ENCODE measurements at places on chromosomes 3 and 15.

DNA sequence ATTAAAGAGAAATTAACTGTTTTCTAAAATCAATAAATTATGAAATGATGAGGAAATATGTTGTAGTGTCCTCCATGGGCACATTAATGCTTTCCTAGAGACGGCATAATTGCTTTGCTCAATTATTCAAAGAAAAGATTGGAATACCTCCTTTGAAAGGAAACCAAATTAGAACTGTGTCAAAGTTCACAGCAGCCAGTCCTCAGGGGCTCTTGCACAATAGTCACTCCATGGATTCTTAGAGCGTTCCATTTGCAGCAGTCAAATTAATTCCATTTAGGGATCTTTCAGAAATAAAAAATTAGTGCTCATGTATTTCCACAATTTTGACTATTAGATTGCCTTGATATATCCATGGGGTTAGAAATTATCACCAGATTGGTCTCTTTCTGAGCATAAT lies 841.6 kb upstream of the DPPA4 start:
- DNase-seq, result no peak

GRCh38 chr3:39101022-39101689 lies 6.3 kb downstream of the GORASP1 start:
- no peak for DNase-seq

DNA sequence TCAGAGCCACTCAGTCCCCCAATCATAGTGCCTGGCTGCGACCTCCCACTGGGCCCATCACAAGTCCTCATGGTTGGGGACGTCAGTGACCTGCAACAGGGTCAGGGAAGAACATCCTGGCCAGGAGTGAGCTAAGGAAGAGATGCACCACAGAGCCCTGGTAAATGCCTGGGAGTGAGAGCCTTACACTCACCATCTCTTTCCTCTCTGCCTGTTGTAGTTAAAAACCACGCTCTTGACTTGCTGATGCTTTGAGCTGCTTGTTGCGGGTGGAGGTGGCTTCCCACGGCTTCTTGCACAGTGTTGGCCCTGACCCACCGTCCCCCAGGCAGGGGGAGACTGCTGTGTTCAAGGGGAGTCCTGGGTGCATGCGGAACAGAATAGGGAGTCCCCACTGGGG lies 91.1 kb upstream of the RGMA start:
- DNase-seq, result no peak

- DNase-seq, result no peak
Measured at GRCh38 chr15:39031596-39031995, 467.0 kb upstream of the RASGRP1 start.

DNA sequence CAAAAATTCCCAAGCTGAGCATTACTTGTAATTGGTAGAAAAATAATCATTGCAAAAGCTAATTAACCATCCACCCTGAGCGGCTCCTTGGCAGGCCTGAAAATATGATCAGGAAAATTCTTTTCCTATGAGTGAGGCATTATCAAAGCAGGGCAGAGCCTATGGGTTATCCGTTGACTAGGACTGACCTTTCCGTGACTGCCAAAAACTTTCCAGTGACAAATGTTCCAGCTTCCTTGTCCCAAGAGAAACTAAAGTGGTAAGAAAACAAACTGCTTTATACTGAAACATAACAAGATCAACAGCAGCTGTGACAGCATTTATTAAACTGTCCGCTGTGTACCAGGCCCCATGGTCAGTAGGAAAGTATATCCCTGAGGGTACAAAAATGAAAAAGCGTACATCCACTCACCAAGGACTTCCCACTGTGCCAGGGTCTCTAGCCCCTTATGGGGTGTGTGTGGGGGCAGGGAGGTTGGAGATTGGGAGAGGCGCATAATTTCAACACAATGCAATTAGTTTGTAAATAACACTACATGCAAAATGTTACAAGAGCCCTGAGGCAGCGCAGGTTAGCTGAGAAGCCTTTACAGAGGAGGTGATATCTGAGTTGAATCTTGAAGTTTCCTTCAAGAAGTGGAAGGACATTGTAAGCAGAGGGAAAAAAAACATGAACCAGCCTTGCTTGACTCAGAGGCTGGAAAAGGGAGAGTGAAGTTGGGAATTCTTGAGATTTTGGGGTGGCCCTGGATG lies 8.5 kb downstream of the LIPC start:
- peak; percentile 78 for DNase-seq

DNA sequence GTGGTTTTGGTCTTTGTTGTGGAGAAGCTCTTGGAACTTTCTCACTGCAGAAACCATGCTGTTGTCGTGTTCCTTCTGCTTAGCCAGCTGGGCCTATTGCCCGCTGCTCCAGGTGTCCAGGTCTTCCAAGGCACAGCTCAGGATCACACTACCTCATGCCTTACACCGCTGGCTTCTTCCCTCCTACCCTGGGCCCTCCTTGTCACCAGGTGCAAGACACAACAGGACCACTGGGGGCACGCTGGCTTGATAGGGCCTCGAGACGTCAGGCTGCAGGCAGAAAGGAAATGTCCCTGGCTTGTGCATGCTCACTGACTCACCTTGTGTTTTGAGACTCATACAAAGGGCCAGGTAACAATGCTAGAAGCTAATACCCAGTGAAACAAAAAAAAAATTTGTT lies 32.3 kb downstream of the PAQR9 start:
- no peak for DNase-seq

- no peak for DNase-seq
Measured at GRCh38 chr3:127886231-127886955, 28.6 kb upstream of the KBTBD12 start.

DNA sequence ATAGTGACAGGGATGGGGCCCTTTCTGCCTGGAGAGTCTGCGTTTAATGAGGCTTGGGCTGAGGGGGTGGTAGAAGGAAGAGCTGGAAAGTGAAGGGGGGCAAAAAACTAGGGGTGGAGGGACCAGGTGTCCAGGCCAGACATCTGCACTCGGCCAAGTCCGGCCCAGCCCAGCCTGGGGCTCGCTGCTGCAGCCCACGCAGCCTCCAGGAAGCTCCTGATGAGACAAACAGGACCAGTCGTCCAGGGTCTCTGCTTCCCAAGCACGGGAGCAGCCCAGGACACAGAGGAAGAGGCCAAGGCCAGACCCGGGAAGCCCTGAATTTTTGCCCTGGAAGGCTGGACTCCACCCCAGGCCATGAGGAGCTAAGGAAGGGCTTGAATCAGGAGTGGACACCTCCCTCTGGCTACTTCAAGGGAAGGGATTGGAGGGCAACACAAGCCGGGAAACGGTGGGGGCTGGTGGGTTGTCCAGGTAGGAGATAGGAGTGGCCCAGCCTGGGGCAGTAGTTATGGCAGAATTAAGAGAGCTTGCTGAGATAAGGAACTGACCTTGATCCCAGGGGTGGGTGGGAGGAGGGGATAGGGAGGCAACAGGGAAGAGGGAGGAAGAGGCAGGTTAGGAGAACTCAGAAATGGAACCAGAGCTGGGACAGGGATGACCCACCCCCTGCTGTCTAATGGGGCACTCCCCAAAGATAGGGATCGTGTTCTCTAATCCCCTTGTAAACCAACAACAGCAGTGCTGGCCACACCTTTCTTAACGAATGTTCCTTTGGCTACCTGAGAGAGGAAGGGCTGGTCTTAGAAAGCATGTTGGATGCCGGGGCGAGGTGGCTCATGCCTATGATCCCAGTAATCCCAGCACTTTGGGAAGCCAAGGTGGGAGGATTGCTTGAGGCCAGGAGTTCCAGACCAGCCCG lies 89.5 kb downstream of the ANP32A start:
- DNase-seq, result no peak

DNA sequence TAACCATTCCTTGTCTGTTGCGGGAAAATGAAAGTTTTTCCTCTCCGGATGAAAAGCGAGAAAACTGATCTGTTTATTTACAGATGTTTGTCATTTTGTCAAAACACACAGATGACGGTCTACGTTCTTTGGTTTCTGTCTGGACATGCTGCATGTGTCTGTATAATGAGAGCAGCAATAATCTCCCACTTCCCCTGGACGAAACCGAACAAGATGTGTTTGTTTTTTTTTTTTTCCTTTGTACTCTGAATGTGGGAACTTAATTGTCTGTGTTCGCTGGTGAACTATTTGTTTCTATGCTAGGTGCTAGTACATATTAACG lies 33.6 kb downstream of the PTPRG start:
- no peak for DNase-seq

- no peak for DNase-seq
Measured at GRCh38 chr3:43770426-43771103, 79.8 kb downstream of the ABHD5 start.

DNA sequence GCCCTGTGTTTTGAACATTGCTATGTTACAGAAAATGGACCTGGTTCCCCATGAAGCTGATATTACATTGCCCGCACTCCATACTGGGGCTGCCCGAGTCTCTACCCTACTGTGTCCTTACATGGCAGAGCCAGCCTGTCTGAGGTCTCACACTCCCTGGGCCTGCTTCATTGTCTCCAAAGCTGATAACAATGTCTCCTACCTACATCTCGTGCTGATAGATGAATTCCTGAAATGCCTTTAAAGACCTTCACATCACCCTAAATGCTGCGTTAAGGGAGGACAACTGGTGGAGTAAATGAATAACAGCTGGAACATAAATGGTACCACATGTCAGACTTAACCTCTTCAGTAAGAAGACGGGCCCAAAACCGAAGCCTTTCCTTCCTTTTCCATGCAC lies 62.9 kb upstream of the PTX3 start:
- no peak for DNase-seq

DNA sequence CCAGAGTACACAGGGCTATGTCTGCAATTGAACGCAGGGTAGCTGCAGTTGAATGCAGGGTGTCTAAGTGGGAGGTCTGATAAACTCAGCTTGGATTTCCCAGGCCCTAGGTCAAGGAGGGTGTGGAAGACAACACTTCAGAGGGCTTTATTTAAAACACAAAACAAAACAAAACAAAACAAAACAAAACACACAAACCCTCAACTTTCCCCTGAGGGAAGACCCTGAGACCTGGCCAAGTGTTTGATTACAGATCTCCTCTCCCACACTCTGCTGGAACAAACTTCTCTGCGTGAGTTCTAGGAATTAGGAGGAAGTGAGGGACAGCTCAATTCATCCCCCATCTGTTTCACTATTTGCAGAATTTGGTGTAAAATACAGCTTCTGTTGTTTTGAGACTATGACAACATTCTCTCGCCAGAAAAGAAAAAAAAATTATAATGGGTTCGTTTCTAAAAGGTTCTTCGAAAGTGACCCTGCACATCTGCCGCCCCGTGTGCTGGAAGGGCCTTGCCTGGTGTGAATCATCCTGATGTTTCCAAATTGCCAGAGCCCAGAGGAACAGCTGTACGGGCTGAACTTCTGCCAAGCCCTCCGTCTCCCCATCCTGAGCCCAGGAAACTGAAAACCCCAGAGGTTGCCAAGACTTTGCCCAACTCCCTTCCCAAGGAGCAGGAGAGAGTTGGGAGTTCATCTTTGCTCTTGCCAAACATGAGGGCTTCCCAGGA lies 73.3 kb upstream of the RAD18 start:
- DNase-seq, result no peak

GRCh38 chr3:171871392-171872274 lies 28.5 kb downstream of the TMEM212 start:
- DNase-seq, result no peak

All from epithelial cell of proximal tubule (primary cell).